ENCODE measurements at places on chromosomes 7 and 10.

DNA sequence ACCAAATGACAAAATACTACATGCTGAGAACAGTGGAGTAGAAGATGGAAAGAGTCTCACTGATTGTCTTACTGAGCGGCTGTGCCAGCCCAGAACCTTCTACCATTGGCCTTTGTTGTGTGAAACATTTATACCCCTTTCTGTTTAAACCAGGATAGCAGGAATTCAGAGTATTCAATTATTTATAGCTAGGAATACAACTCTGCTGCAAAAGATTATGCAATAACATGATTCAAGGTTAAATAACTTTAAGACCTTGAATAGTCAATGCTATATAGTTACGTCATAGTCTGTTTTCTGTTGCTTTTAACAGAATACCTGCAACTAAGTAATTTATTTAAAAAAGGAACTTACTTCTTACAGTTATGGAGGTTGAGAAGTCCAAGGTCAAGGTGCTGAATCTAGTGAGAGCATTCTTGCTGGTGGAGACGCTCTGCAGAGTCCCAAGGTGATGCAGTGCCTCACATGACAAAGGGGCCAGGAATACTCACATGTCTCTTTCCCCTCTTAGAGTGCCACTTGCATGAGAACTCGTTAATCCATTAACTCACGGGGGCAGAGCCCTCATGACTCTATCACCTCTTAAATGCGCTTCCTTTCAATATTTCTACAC is 371.8 kb downstream of the MDFIC start:
- DNase-seq: no peak

GRCh38 chr10:62005281-62005680 is 103.8 kb downstream of the ARID5B start:
- no peak for DNase-seq

- DNase-seq: no peak
Observed at GRCh38 chr7:142529591-142529990, 219.7 kb upstream of the PRSS1 start.

GRCh38 chr7:18302097-18302496 is 193.5 kb upstream of the HDAC9 start:
- DNase-seq: no peak

- DNase-seq: no peak
Observed at GRCh38 chr7:149580328-149580727, 82.7 kb upstream of the ZNF746 start.

GRCh38 chr10:101618871-101619270 is 30.8 kb downstream of the DPCD start:
- DNase-seq: no peak

DNA sequence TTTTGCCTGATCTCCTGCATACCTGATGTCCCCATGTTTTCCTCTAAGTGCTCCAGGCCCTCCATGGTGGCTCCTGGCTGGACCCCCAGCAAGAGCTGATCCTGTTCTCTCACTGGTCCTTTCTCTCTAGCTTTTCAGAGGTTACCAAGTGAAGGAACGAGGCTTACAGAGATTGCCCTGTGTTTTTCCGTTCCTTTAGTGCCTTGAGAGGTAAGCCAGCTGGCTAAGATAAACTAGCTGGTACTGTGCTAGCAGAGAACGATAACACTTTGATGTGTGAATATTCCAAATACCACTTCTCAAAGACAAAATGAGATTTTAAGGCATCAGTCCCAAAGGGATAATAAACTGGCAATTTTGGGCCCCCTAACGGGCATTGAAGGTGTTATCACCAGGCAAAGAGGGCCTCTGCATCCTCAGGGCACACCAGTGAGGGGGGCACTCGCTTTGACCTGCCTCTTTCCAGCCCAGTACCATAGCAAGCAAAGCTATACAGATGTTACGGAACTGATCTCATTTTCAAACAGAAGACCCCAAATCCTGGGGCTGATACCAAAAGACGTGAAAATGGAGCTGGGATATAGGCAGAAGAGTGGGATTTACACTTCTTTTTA is 8.4 kb upstream of the CCNY start:
- DNase-seq: no peak

GRCh38 chr7:4307316-4308204 is 374.5 kb upstream of the FOXK1 start:
- no peak for DNase-seq

- no peak for DNase-seq
Observed at GRCh38 chr10:317271-317769, 182.1 kb downstream of the ZMYND11 start.

DNA sequence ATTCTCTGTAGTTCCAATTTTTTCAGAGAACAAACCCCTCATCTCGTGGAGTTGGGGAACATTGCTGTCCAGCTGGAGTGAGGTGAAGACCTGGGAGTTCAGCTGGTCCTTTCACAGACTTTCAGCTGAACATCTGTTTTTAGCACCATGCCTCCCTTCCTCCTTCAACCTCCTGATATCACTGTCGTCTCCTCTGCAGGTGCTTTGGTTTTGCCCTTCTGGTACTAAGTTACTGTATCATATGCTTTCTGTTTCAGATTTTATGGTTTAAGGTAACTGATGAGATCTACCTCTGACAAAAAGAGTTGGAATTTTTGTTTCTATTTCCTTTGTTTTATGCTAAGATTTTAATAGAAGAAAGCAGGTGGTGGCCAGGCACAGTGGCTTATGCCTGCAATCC is 102.9 kb downstream of the ZNF438 start:
- no peak for DNase-seq

DNA sequence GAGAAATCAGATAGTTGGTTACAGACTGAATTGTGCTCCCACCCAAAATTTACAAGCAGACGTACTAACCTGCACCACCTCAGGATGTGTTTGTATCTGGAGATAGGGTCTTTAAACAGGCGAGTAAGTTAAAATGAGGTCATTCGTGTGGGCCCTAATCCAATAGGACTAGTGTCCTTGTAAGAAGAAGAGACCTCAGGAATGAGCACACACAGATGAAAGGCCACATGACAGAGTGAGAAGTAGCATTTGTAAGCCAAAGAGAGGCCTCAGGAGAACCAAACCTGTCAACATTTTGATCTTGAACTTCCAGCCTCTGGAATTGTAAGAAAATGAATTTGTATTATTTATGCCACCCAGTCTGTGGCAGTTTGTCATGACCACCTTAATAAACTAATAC is 149.5 kb upstream of the VWC2 start:
- no peak for DNase-seq

DNA sequence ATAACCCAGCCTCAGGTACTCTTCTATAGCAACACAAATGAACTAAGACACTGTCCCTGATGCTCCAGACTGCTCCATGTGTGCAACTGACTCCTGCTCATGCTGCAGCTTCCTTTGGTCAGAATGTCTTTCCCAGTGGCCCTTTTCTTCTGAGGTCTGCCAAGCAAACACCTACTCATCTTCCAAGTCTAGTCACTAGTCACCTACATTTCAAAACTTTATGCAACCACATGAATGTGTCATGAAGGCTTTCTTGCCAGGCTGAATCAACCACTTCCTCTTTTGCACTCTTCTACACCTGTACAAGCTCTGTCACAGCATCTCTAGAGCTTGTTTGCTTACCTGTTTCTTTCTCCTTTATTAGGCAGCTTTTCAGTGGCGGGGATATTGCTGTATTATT is 75.8 kb downstream of the LSMEM1 start:
- no peak for DNase-seq

- DNase-seq: no peak
Observed at GRCh38 chr7:17010637-17011300, 129.0 kb upstream of the AGR3 start.

DNA sequence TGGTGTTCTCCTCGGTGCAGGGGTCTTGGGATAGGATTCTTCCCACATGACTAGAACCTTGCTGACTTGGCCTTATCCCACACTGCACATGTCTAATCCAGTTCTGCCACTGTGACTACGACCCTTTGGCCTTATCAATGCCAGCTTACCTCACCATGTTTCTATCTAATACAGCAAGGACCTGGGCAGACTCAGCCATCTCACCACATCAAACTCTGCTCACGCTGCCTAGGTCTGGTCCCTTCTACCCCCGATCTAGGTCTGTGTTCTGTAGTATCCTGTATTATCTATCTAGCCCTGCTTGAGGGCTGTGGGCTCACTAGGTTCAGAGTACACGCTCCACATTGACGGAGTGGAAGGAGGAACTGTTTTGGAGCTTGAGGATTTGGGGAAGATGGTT is 282.4 kb downstream of the HPSE2 start:
- DNase-seq: no peak

- DNase-seq: no peak
Observed at GRCh38 chr7:38585572-38586354, 45.4 kb downstream of the AMPH start.

DNA sequence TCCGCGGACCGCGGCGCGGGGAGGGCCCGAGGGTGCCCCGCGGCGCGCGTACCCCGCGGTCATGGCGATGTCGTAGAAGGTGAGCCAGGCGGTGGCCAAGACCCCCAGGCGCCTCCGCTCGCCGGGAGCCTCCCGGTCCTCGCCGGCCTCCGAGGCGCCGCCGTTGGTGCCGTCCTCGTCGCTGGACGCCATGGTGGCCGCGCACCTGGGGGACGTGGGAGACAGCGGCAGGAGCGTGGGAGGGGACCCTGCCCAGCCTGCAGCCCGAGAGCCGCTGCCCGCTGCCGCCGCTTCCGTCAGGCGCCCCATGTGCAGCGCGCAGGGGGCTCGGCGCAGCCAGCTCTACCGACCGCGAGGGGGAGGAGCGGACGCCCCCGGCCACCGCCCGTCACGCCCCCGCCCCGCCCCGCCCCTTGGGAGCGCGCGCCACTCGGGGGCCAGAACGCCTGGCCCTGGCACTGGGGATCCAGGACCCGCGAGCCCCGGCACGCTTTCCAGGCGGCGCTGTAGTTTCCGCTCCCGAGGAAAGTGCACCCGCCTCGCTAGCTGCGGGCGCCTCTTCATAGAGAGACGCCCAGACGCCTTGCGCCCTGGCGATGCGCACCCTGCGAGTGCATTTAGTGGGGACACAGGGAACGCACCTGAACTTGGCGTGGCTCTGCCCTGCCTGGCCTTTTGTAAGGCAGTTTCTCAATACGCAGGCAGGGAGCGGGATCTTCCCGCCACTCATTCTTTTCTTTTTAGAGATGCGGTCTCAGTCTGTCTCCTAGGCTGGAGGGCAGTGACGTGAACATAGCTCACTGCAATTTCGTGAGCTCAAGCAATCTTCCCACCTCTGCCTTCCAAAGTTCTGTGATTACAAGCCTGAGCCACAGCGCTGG is at the start of gene HACD1:
HACD1 (minus strand) TSS at position 344 of the 881 bp plus-strand sequence; CDS start at position 309, 35 bp downstream.
- peak; percentile 39 for DNase-seq

DNA sequence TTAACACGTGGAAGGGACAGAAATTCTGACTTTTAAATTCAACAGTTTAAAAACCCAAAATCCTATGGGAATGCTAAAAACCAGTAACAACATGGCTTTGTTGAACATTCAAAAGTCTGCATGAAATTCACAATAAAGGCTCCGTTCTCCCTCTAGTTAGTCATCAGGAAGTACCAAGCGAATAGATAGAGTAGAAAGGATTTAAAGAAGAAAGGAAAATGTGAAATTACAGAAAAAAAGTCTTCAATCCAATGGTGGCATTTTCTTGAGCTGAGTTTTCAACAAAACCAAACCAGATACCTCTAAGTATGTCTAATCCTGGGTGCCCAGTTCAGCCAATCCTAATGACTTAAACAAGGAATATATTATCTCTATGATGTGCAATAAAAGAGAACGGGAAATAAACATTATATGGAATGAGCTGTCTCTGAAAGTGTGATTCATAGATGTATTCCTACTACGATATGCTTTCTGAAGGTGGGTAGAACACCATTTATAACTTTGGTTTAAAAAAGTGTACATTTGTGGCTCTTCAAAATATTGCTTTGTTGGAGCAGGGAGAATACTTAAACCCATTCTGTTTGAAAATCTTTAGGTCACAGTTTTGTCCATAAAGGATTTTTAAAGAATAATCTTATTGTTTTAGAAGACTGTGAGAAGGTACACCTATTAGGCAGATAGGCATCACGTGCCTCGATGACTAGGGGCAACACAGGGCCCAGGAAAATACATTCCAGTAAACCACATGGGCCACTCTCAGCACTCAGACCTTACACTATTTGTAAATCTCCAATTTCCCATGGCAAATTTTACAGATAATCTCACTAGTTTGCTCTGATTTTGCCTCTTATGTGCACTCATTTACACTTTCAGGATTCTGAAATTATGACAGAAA is 87.7 kb downstream of the CUBN start:
- DNase-seq: no peak

DNA sequence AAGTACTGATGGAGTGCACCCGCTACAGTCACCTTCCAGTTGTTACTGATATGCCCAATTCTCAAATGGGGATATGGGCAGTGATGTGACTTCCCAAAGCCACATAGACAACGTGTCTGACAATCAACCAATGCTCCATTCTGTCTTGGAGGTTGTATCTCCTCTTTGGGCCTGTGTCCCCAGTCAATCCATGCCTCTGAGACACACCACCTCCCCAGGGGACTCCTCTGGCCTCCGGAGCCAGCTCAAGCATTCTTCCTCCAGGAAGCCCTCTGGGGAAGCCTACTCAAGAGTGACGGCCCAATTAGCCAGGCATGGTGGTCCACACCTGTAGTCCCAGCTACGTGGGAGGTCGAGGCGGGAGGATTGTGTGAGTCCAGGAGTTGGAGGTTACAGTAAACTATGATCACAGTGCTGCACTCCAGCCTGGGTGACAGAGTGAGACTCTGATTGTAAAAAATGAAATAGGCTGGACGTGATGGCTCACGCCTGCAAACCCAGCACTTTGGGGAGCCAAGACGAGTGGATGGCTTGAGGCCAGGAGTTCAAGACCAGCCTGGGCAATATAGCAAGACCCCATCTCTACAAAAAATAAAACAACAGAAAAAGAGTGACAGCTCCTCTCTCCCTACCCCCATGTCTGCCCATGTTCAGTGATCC is 99.5 kb upstream of the TNRC18 start:
- no peak for DNase-seq

DNA sequence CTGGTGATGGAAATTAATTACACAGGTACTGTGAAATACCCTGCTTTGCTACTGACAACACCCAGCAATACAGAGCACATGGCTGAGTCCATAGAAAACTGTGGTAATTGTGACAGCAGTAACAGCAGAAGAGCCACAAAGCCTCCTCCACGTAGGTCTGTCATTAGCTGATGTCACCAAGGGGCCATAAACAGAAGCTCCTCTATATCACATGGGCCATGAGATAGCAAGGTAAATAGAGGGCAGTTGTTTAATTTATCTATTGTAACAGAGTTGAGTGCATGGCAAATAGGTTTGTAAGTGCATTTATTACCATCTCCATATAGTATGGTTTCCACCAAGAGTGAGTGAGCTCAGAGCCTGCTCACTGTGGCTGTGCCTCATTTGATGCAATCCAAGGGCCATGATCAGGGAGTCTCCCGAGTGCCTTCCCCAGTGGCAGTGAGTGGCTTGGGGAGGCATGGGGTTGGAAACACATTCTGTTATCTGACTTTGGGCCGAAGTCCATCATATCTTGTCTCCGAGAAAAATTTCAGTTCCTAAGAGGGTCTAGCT is 281.2 kb downstream of the SKAP2 start:
- no peak for DNase-seq

GRCh38 chr7:37719077-37719476 is 35.5 kb downstream of the GPR141 start:
- DNase-seq: no peak
